ENCODE measurements at places on chromosomes 1 and 21.
A peak's percentile ranks its signal among the peaks of the same experiment; 100 is the strongest.

GRCh38 chr1:158126425-158126824 is 54.3 kb upstream of the CD1D start:
- peak; percentile 31 for DNase-seq

GRCh38 chr1:65310078-65310587 is 790 bp downstream of the DNAJC6 start:
- DNase-seq, result no peak

DNA sequence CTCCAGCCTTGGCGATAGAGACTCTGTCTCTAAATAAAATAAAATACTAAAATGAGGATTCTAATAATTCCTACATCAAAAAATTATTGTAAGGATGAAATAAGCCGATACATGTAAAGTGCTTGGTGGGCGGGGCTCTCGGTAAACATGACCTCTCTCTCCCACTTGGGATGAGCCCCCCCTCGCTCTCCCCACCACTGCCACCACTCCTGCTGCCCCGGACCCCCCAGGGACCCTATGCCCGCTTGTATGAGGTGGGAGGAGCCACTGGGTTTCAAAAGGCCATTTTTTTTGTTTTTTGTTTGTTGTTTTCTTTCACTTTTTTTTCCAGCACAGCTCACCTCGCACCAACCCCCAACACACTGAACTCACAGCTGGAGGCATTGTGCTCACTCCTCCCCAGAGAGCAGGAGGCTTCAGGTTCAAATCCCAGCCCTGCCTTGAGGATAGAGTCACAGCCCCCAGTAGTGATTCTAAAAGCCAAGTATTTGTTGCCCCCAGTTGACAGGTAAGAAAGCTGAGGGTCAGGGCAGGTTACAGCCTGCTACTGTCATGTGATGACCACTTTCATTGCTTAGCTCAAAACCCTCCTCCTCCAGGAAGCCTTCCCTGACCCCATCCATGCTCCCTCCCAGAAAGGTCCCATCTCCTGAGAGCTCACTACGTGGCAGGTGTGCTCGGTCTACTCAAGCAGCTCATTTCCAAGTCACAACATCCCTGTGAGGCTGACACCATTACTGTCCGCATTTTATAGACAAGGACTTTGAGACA is 4.2 kb downstream of the SDC3 start:
- DNase-seq, result no peak

DNA sequence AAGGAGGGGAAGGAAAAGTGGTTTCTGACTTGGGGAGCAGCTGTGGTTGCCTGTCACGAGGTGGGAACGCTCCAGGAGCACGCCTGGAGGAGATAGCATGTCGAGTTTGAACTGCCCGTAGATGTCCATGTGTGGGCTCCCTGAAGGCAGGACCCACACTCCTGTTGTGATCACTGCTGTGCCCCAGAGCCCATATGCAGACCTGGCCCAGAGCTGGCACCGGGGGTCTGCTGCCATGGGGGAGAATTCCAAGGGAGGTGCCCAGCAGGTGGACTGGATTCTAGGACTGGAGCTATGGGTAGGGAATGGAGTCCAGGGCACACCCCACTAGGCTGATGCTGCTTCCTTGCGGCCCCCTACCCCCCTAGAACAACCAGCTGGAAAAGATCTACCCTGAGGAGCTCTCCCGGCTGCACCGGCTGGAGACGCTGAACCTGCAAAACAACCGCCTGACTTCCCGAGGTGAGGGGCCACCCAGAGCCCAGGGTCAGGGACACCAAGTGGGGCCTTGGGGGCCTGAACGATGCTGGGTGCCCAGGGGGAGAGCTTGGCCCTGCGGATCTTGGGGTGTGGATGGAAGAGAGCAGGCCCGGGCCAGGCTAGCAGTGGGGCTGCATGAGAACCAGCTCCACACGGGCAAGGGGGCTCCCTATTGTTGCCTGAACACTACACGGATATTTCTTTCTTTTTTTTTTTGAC is 9.3 kb downstream of the PODN start:
- DNase-seq, result no peak

DNA sequence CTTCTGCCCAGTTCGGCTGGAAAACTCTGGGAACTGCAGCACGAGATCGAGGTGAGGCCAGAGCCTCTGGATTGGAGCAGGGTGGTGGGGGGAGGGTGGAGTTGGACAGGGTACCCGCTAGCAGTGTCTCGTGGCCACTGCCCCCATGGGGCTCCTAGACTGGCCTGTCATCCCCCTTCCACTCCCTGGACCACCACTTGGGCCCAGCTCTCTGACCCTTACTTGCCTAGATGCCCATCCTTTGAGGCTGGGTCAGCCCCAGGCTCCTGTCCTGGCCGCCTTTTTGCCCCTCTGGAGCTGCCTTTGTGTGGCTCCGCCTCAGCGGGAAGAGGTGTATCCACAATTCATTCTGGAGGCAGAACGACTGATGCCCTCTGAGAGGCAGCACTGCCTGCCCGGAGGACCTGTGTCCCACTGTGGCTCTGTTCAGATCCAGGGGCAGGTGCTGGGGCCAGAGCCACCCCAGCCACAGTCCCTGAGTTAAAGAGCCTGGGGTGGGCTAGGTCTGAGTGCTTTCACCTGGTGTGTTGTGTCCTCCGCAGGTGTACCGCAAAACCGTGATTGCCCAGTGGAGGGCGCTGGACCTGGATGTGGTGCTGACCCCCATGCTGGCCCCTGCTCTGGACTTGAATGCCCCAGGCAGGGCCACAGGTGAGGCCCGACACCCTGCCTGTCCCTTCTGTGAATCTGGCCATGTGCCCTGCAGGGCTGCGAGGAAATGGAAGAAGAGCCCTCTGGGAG is 17.7 kb downstream of the FAAH start:
- peak; percentile 58 for DNase-seq

GRCh38 chr1:202278751-202279150 is 63.0 kb downstream of the UBE2T start:
- peak; percentile 14 for DNase-seq

DNA sequence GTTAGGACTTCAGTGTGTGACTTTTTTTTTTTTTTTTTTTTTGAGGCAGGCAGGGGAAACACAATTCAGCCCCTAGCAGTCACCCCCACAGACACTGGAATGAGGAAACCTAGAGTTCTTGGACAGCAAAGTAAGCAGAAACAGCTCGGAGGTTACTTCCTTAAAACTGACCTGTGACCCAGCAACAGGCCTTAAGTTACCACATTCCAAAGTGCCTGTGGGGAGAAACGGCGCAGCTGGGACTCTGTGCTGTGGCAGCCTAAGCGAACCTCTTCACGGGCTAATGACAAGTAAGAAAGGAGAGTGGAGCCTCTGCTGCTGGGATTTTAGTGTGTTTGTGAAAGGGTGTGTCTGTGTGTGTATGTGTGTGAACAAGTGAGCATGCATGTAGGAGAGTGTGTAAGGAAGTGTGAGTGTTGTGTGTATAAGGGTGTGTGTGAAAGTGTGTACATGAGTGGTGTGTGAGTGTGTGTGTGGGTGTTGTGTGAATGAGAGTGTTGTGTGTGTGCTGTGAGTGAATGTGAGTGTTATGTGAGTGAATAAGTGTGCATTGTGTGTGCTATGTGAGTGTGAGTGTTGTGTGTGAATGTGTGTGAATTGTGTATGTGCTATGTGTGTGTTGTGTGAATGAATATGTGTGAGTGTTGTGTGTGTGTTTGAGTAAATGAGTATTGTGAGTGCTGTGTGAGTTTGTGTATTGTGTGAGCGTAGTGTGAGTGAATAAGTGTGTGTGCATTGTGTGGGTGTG is 180.8 kb downstream of the BRINP2 start:
- no peak for DNase-seq

DNA sequence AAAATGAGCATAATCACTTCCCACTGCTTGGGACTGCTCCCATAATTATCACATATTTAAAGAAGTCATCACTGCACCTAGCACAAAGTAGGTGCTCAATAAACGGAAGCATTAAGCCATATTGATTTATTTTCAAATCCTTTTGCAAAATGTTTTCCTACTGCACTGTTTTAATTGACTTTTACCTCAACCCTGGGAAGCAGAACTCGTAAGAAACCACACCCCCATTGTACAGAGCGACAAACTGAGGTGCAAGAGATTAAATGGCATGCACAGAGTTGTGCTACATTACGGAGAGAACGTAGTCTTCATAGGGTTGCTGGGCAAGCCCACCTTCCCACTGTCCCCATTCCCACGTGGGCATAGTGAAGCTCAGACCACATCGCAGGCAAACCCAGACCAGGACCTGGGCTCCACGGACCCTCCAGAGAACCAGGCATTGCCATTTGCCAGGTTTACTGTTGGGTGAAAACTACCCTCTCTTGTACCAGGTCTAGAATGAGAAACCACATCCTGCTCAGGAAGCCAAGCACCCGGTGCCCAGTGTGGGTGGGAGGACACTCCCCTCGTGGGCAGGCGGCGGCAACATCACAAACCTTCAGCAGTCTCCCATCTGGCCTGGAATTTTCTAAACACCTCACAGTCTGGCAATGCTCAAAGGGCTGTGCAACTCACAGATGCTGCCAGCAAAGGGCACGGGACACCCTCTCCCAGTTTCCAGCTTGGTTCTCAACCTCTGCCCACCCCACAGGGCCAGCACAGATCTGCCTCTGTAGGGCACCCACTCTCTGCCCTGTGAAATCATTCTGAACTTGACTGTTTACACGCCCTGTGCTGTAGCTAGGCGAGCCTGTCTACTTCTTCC is 8.2 kb downstream of the IFFO2 start:
- DNase-seq, result peak; percentile 73

- DNase-seq, result no peak
Measured at GRCh38 chr1:197614916-197615692, 160.2 kb downstream of the DENND1B start.

DNA sequence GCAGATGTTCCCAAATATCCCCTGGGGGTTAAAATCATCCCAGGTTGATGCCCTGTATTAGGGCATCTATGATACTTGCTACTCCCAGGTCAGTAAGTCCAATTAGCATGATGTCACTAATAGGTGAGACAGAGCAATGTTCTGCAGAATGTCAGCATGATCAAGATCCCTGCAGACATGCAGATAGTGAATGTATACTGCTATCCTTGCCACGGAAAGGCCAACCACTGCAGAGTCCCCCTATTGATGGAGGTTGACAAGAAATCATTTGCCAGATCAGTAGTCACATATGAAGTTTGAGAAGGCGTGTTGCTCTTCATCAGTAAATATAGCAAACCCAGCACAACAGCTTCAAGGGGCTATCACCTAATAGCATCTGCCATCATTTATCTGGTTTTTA is 97.4 kb downstream of the SETD4 start:
- no peak for DNase-seq

DNA sequence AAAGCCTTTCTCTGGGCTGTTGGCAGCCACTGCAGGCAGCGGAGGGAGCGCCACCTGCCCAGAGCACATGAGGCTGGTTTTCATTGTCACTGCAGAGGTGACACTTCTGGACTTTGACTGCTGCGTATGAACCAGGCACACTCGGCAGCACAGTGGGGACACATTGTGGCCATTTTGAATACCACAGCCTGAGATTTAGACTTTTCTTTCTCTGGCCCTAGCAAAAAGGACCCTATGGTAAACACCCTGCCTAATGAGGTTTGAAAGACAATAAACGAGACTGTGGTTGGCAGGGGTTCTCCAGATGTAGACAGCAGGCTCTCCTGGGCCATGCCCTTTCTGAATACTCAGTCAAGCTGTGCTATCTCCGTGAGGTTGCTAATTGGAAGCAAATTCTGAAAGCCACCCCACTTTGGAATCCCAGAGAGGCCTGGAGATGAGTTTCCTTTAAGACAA is 12.0 kb upstream of the KCNE2 start:
- DNase-seq, result peak; percentile 39

- peak; percentile 33 for DNase-seq
Measured at GRCh38 chr1:10495475-10495817, 20.7 kb downstream of the PEX14 start.

GRCh38 chr1:215637041-215637573 is 70.0 kb downstream of the KCTD3 start:
- DNase-seq, result no peak

GRCh38 chr1:35893051-35893879 is 10.3 kb downstream of the AGO1 start:
- DNase-seq, result no peak

DNA sequence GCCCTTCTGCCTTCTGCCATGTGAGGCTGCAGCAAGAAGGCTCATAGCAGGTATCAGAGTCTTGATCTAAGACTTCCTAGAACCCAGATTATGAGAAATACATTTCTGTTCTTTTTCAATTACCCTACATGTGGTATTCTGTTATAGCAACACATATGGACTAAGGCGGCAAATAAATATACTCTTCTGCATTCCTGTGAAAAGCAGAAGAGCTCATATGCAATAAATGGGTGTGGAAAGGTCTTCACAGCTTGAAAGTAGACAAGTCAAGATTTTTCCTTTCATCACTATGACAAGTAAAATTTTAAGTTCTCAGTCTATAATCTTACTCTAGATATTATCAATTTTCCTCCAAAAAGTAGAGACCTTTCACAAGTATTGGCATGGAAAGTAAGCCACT is 36.6 kb downstream of the TNFSF18 start:
- no peak for DNase-seq

DNA sequence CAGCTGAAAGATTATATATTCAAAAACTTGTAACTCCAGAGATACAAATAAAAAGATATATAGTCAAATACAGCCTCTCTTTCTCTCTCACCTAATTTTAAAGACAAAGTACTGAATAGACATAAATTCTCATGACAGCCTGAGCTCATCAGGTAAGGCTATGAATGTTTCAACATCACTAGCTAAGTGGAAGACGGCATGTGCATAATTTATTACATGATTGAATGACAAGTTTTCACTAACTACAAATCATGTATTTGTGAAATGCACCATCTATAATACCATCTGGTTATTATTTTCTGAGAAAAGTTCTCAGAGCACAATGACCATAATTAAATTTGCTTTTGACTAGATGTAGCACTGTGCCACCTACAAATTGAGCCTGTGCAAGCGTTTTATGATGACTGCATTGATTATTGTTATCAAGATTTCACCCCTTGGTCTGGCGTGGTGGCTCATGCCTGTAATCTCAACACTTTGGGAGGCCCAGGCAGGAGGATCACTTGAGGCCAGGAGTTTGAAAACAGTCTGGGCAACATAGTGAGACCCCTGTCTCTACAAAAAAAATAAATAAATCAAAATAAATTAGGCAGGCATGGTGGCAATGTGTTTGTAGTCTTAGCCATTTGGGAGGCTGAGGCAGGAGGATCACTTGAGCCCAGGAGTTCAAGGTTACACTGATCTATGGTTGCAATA is 128.2 kb downstream of the APP start:
- no peak for DNase-seq

DNA sequence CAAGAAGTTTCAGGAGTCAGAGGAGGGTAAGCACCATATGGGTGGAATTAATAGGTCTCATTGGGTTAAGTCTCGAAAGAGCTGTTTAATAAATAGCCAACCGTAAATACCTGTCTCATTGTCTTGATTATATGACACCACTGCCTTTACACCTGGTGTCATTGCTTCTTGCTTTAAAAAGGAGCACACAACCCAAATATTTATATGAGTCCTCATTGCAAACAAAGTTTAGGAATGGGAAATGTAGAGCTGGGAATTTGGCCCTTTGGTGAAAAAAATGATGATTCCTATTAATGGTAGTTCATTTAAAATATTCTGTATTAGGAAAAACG is 2.1 kb downstream of the BACH1 start:
- DNase-seq, result no peak

GRCh38 chr1:180169640-180170195 is 15.0 kb downstream of the QSOX1 start:
- no peak for DNase-seq

- no peak for DNase-seq
Measured at GRCh38 chr1:40847023-40847745, 15.0 kb downstream of the CITED4 start.
